ENCODE measurements at places on chromosomes 4 and X. TPM values are rescaled to one million over a fixed set of nuclear protein-coding genes. Genes with fewer than 3 reads are reported as not detected.
A peak's percentile ranks its signal among the peaks of the same experiment; 100 is the strongest.

GSX2 gene
- not detected for total RNA-seq

- H3K27ac ChIP-seq = no peak overlapping the region
- H3K4me3 ChIP-seq = no peak overlapping the region
- no peaks in the 10 kb centered on the region for H3K36me3 ChIP-seq
- no peaks in the 10 kb centered on the region for H3K27me3 ChIP-seq
Measured at GRCh38 chr4:178340468-178340867, 898.2 kb upstream of the AGA start.

DNA sequence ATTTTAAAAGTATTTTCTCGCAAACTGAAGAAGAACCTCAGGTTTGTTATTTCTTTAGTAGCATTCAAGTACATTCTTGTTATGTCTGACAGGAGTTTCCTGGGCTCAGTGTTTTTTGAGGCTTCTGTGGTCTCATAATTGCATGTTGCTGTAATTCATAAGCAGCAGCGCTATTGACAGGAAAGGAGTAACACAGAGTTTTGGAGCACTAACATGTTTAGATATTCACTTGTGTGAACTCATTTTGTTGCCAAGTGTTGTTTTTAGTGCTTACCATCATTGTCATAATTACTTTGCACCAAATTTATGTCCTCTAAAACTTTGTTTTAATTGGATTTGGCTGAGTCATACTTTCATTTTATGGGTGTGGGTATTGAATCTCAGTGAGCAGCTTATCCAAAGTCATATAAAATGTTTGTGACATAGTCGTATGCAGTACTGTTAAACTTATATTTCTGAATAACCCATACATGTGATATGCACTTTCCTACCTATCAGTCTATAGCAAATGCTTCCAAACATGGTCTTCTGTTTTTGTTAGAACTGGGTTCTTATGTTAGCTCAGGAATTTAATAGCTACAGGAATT lies 358.7 kb upstream of the CTSO start:
- no peaks in the 10 kb centered on the region for H3K36me3 ChIP-seq
- no peaks in the 10 kb centered on the region for H3K4me1 ChIP-seq
- no peak overlapping the region for H3K27ac ChIP-seq
- no peaks in the 10 kb centered on the region for H3K27me3 ChIP-seq

STATH gene
- not detected for total RNA-seq

GRCh38 chrX:63809173-63809572 lies 24.2 kb upstream of the ARHGEF9 start:
- no peak overlapping the region for H3K4me3 ChIP-seq
- H3K4me1 ChIP-seq = no peaks in the 10 kb centered on the region
- H3K27me3 ChIP-seq = no peaks in the 10 kb centered on the region
- no peak overlapping the region for H3K27ac ChIP-seq

DNA sequence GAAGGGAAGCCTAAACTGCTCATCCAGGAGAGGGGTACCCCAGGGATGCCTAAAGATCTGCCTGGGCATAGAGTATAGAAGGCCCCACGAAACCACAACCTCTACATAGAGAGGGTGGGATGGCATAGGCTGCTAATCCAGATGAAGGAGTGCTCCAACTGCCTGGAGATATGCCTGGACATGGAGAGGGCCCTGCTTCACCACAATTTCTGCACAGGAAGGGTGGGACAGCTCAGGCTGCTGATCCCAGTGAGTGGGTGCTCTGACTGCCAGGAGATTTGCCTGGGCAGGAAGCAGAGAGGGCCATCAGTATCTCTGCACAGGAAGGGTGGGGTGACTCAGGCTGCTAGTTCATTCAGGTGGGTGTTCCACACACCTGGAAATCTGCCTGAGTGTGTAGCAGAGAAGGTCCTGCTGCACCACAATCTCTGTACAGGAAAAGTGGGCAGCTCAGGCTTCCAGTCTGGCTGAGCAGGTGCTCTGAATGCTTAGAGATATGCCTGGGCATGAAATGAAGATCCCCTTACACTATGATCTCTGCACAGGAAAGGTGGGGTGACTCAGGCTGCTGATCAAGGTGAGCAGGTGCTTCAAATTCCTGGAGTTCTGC lies 61.1 kb downstream of the ZNF518B start:
- H3K4me3 ChIP-seq = no peak overlapping the region
- H3K27me3 ChIP-seq = no peaks in the 10 kb centered on the region
- H3K4me1 ChIP-seq = no peaks in the 10 kb centered on the region
- H3K36me3 ChIP-seq = no peaks in the 10 kb centered on the region
- no peak for DNase-seq
- H3K27ac ChIP-seq = no peak overlapping the region

GRCh38 chr4:107600983-107601382 lies 119.1 kb downstream of the PAPSS1 start:
- H3K27me3 ChIP-seq = no peaks in the 10 kb centered on the region
- H3K4me3 ChIP-seq = no peak overlapping the region

DNA sequence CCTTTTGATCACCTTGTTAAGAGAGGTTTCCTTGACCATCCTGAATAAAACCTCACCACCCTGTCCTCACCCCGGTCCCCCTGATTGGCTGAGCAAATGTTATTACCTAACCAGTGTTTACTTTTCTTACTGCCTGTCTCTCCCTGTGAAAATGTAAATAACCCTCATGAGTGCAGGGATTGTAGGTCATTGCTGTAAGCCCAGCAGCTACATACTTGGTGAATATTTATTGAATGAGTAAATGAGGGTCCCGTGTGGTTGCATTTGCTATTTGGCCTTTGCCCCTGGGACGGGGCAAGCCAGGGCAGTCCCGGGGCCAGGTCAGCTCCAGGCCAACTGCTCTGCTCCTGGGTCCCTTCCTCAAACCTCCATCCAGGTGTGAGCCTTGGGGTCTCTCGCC lies 55.5 kb upstream of the CLCN4 start:
- H3K36me3 ChIP-seq = no peaks in the 10 kb centered on the region
- no peak for DNase-seq
- H3K4me3 ChIP-seq = no peak overlapping the region
- H3K27me3 ChIP-seq = no peaks in the 10 kb centered on the region
- no peaks in the 10 kb centered on the region for H3K4me1 ChIP-seq

- no peaks in the 10 kb centered on the region for H3K27me3 ChIP-seq
- H3K36me3 ChIP-seq = peaks cover 22% of the 10 kb centered on the region
- no peak for DNase-seq
- no peak overlapping the region for H3K4me3 ChIP-seq
- no peak overlapping the region for H3K27ac ChIP-seq
Measured at GRCh38 chr4:102606261-102606660, 105.1 kb downstream of the NFKB1 start.

GRCh38 chr4:40763228-40763716 lies 13.5 kb downstream of the NSUN7 start:
- DNase-seq = no peak
- no peak overlapping the region for H3K27ac ChIP-seq
- no peak overlapping the region for H3K4me3 ChIP-seq
- H3K27me3 ChIP-seq = no peaks in the 10 kb centered on the region

SGMS2 gene
- 153 TPM for total RNA-seq

GRCh38 chr4:184913356-184914143 lies 87.8 kb upstream of the ACSL1 start:
- peaks cover 4% of the 10 kb centered on the region for H3K4me1 ChIP-seq
- H3K4me3 ChIP-seq = no peak overlapping the region
- peak overlapping the region; percentile 76 for H3K27ac ChIP-seq
- no peak for DNase-seq
- no peaks in the 10 kb centered on the region for H3K36me3 ChIP-seq

- H3K4me1 ChIP-seq = no peaks in the 10 kb centered on the region
- H3K27me3 ChIP-seq = no peaks in the 10 kb centered on the region
- DNase-seq = no peak
- no peak overlapping the region for H3K27ac ChIP-seq
- no peak overlapping the region for H3K4me3 ChIP-seq
- no peaks in the 10 kb centered on the region for H3K36me3 ChIP-seq
Measured at GRCh38 chrX:79170476-79171035, 26.1 kb downstream of the GPR174 start.

DNA sequence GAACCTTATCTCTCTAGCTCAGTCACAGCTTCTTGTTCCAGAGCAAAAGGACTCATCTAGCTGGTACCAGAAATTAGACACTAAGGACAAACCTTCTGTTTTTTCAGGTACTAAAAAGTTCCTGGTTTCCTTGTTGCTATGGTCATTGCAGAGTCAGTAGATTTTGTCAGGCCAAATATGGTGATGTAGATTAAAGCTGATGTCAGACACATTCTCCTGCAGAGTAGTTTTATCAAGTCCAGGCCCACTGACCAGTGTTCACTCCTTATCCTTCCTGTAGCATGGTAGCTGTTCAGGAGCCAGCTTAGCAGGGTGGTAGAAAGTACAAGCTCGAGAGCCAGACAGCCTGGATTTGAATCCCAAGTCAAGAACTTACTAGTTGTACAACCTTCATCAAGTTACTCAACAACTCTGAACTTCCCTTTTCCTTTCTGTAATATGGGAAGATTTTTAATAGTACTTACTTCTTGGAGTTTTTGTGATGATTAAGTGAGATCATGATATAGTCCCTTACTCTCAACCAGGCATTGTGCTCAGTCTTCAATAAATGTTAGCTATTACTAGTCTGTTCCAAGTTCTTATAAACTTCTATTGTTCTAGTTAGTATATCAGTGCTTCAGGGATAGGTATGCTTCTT lies 17.9 kb downstream of the OCRL start:
- H3K4me1 ChIP-seq = no peaks in the 10 kb centered on the region
- peaks cover 3% of the 10 kb centered on the region for H3K36me3 ChIP-seq
- no peaks in the 10 kb centered on the region for H3K27me3 ChIP-seq
- no peak overlapping the region for H3K27ac ChIP-seq
- no peak for DNase-seq

TMEM150C gene
- total RNA-seq = 3.1 TPM

CACNA1F gene
- total RNA-seq = not detected

EIF2S3 gene
- total RNA-seq = 144 TPM

- H3K27ac ChIP-seq = no peak overlapping the region
- DNase-seq = no peak
- H3K4me3 ChIP-seq = no peak overlapping the region
Measured at GRCh38 chr4:13449590-13449989, 34.5 kb downstream of the RAB28 start.

DNA sequence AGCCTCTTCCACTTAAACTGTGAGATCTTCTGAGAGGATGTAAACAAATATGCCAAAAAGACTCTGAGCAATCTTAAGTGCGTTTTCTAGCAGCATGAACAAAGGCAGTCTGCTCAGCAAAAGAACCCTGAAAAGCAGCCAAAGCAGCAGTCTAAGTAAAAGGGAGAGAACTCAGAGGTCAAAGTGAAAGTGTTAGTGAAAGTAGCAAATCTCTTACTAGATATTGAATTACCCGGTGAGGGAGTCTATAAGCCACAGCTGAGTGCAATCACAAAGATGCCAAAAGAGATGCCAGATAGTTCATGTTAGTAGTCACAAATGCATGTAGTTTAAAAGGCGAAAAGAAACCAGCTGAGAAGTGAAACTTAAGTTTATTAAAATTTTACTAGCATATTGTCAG lies 7.9 kb upstream of the GNRHR start:
- no peak overlapping the region for H3K27ac ChIP-seq
- H3K36me3 ChIP-seq = no peaks in the 10 kb centered on the region
- H3K27me3 ChIP-seq = no peaks in the 10 kb centered on the region
- DNase-seq = no peak

DNA sequence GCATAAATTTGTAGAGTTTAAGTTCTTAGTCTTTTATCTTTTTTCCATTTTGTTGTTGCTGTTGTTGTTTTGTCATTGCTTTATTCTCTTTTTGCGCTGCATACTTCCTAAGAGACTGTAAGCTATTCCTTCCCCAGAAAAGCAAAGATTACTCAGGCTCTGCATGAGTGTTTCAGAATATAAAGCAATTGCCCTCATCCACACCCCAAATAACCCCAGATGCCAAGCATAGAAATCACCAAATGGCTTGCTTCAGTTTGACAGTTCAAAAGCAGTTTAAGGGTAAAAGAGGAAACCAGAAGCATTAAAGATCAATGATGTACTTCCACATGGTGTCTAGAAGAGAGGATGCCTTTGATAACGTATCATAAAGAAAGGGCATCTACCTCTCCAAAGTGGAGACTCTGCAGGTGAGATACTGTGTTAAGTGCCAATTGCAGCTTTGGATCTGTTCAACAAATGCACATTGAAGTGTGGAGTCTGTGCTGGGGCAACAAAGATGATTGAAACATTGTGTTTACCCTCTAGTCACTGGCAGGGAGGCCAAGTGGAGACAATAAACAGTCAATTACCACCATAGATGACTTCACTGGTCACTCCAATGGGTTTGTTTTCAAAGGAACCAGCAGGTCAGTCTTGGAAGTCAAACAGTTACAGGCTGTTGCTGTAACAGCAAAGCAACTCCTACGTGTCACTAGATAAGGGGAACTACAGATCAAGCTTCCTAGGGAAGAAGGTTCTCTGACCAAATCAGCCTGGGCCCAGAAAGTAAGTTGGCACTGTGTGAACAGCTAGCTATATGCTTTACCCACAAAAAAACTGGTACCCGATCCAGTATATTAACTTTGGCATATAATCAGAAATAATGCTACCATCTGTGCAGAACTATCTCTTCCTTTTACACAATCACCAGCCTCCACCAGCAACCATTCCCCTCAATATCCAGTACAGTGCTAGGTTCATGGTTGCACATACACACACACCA lies 40.6 kb upstream of the IL21 start:
- no peaks in the 10 kb centered on the region for H3K4me1 ChIP-seq
- no peak overlapping the region for H3K27ac ChIP-seq
- no peak overlapping the region for H3K4me3 ChIP-seq
- no peaks in the 10 kb centered on the region for H3K27me3 ChIP-seq
- H3K36me3 ChIP-seq = no peaks in the 10 kb centered on the region

DNA sequence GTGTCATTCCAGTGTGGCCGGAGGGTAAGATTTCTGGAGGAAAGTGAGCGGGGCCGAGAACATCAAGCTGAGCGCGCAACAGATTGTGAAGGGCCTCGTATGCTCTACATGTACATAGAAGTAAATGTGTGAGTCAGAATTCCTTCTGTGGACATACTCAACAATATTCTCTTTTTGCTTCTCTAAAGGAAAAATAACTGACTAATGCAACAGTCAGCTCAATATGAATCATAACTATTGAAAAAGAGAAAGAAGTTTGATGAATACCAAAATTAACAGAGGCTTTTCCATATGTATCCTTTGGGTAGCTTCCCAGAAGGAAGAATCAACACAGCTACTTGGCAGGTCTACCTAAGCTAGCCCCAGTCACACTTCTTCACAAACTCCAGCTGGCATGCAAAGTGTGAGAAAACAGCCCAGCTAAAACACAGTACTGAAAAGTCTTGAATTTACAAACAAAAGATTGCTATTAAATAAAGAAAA lies 87.5 kb upstream of the ZFP42 start:
- peaks cover 12% of the 10 kb centered on the region for H3K4me1 ChIP-seq
- H3K27me3 ChIP-seq = no peaks in the 10 kb centered on the region
- H3K36me3 ChIP-seq = no peaks in the 10 kb centered on the region
- no peak overlapping the region for H3K27ac ChIP-seq
- no peak overlapping the region for H3K4me3 ChIP-seq

All from esophagus squamous epithelium (tissue), 5 donors.